ENCODE measurements at places on chromosomes 13 and 19.

GRCh38 chr13:48199404-48199946 is 33.5 kb upstream of the ITM2B start:
- no peak for DNase-seq

- no peak for DNase-seq
Measured at GRCh38 chr19:1921825-1922224, 16.6 kb downstream of the ADAT3 start.

GRCh38 chr13:54536112-54536511 is 1507.5 kb downstream of the OLFM4 start:
- no peak for DNase-seq

GRCh38 chr19:10268071-10268470 is 2.8 kb upstream of the ICAM1 start:
- no peak for DNase-seq

DNA sequence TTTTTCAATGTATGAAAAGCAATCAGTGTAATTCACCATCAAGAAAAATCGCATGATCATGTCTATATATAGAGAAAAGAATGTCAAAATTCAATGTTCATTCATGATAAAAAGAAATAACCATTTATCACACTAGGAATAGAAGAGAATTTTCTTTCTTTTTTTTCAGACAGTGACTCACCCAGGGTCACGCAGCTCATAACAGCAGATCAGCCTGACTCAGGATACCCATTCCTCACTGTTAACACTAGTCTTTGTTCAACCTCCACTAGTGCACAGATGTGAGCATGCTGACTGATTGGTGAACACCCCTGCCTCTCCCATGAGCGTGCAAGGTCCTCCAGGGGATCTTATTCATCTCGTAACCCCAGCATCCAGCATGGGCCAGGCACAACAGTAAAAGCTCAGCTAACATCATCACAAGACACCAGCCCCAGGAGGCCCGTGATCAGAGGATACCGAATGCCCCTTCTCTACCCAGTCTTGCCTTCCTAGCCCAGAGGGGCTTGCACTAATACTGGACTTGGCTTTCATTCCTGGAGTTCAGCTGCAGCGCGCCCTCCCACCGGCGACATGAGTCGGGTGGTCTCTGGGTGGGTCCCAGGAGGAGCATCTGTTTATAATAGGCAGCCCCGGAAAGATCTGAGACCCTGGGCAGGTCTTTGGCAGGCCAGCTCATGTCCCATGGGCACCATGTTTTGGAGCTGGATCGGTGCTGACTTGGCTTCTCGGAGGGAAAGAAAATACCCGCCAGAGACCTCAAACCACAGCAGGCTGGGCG is 539.5 kb upstream of the SLC10A2 start:
- DNase-seq = no peak

- no peak for DNase-seq
Measured at GRCh38 chr13:52164989-52165388, 5.6 kb upstream of the NEK3 start.

DNA sequence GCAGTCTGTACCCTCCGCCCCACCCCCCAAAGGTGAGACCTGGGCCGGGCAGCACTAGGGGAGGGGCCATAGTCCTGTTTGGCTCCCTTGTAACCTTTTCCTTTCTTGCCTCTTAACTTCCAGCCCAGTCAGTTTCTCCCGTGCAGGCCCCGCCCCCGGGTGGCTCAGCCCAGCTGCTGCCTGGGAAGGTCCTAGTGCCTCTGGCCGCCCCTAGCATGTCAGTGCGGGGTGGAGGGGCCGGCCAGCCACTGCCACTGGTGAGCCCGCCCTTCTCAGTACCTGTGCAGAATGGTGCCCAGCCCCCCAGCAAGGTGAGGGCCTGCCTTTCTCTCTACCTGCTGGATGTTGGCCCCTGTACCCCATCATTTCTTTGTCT is 10.5 kb upstream of the PRR19 start:
- no peak for DNase-seq

DNA sequence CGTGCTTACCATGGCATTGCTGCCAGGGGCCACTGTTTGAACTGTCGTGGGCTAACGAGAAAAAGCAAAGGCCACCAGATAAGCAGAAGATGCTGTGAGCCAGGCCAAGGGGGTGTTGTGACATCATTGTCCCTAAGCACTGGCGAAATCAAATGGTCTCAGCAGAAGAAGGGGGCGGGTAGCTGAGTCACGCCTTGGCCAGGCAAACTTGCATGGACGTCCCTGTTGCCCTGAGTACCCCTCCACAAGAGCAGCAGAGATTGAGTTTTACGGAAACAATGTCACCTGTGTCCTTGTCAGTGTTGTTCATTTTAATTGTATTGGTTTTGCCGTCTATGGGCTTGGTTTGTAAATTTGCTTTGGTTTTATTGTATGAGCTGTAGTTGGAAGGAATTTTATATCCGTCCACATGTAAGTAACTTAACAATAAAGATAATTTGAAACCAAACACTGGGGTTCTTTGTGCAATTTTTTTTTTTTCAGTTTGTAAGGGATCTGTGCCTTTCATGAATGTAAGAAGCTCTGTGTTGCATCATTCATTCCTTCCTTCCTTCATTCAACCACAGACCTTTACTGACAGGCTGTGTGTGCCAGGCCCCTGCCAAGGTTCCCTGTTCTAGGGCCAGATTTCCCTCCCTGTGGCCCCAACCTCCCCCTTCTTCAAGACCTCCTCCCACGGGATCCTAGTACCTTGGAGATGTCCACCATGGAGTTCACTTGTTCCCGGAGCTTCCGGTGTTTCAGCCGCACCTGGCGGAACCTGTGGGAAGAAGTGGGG is 12.3 kb downstream of the KCNN4 start:
- DNase-seq = no peak

DNA sequence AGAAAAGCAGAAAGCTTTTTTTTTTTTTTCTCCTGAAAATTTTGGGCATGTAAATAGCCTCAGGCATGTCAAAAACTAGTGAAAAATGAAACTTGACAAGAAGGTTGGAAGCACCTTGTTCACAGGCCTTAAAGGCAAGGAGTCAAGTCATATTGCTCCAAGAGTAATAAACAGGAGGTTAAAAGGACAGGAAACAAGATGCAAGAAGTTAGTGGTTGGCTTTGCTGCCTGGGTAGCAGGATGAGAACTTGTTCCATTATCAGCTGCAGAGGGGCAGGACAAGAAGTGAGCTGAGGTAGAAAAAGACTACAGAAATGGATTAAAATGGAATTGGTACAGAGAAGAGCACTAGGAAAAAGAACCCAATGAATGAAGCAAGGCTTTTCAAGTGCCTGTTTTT is 242.6 kb downstream of the DCT start:
- no peak for DNase-seq

- no peak for DNase-seq
Measured at GRCh38 chr13:73399347-73400216, 340.8 kb downstream of the KLF5 start.

DNA sequence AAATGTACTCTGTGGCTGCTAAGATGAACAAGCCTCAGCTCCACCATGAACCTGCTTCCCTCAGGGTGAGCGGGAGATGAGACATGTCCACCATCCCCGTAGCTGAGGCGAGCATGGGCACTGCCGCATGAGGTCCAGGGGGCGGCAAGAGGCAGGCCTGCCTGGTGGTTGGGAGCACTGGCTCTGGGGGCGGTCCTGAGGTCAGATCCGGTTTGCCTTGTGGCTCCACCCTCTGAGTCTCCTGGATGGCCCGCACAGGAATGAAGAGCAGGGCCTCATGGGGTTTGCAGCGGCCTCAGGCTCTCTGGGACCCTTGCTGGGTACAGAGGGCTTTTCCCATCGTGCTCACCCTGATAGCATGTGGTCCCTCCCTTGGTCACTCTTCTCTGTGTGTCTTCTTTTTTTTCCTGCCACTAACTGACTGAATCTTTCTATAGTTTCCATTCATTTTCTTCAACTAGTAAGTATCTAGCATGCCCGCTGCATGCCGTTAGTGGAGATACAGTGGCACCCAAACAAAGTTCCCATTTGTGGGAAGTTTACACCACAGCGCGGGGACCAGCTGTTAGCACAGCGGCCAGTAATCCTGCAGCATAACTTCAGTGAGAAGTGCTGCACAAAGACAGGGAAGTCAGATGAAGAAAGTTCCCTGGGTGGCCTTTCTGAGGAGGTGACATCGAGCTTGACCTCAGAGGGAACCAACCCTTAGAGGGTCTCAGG is 37.3 kb downstream of the CAPN12 start:
- DNase-seq = no peak

- DNase-seq = no peak
Measured at GRCh38 chr19:33194532-33194885, 379 bp downstream of the LRP3 start.

DNA sequence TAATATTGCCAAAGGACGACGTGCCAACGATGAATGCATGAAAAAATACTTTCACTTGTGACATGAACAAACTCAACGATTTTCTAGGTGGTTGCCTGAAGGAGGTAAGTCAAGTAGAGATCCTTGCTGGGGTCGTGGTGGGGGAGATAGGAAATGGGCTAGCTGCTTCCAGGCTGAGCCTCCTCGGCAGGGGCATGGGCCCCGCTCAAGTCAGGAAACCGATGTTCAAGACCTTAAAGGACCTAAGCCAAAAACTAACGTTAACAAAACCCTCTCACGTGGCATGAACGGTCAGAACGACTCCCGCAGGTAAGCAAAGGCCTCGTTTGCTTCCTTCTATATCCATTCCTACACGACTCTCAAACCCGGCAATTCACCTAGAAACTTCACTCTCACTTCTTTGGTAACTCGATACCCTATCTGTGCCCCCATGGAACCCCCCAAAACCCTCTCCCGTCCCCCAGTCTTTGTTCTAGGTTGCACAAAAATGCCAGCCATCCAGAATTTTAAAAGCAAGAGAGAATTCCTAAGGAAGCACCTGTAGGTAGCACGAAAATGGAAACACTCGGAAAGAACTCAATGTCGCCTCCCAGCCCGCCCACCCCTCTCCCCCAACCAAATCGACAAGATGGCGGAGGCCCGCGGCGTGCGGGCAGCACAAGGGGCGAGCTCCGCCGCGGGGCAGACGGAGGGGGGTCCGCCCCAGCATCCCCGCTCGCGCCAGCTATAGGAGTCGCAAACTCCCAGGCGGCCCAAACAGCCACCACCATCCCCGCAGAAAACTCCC is 13.6 kb downstream of the ACP4 start:
- no peak for DNase-seq

DNA sequence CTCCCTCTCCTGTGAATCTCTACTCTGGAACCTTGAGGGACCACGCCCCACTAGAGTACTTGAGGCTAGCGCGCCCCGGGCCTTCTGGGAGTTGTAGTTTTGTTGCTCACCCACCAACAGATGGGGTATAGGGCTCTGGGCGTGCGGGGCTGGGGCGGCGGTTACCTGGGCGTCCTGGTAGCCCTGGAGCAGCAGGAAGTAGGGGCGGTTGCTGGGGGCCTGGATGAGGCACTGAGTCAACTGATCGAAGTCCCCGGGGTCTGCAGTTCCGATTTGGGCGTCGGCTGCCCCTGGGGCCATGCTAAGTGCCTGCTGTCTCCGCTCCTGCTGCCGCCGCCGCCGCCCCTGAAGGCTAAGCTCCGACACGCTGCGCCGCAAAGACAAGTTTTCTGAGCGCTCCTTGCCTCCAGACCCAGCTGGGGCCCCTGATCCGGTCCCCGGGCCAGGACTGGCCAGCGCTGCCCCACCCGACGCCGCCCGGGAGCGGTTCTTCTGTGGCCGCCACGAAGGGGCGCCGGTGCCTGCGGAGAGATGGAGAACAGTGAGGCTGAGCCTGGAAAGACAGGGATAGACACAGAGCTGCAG is 5.3 kb downstream of the RASIP1 start:
- DNase-seq = no peak

- no peak for DNase-seq
Measured at GRCh38 chr13:95403349-95404140, 102.3 kb upstream of the ABCC4 start.

DNA sequence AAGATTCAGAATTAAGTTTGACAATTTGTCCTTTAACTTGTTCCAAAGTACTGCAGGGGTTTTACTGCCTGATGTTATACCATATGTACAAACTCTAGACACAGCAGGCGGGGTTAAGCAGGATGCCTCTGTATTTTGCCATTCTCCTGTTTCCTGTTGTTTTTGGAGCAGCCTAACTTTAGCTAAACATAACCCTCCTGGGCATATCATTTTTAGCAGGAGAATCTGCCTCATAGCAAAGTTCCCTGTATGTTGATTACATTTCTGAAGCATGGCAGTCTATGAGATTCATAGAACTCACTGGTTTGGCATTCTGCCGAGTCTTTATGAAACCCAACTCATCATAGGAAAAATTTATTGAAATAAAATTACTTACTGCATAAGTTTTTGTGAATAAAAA is 5.2 kb downstream of the LHFPL6 start:
- DNase-seq = no peak

GRCh38 chr13:51938454-51938853 is 72.8 kb downstream of the ATP7B start:
- no peak for DNase-seq

Data from left lobe of liver (tissue), 2 donors.